ENCODE measurements at places on chromosomes 1 and 21. TPM values are rescaled to one million over a fixed set of nuclear protein-coding genes. Genes with fewer than 3 reads are reported as not detected.

DNA sequence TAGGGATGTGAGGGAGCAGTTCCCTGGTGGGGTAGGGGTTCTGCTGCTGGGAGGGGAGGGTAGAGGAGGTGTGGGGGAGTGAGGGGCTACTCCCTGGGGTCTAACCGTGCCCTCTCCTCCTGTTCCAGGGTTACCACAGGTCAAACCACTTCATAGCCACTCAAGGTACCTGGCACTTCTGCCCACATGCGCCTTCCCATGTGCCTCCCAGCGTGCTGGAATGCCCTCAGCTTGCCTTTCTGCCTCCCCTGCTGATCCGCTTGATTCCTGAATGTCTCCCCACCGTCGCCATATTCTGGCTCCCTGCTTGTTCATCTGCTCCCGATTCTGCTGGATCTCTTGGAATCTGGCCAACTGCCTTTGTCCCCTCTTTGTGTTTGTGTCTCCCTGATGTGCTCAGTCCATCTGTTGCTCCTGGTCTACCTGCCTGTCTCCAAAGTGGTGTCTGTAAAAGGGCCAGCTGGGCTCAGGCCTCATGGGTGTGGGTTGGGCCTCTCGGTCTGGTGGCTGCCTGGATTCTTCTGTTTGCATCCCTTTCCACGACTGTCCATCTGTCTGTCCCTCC, 74.4 kb downstream of the PTPRU start:
- DNase-seq: no peak

GRCh38 chr1:235951661-235952060, 85.0 kb upstream of the LYST start:
- DNase-seq: no peak

DNA sequence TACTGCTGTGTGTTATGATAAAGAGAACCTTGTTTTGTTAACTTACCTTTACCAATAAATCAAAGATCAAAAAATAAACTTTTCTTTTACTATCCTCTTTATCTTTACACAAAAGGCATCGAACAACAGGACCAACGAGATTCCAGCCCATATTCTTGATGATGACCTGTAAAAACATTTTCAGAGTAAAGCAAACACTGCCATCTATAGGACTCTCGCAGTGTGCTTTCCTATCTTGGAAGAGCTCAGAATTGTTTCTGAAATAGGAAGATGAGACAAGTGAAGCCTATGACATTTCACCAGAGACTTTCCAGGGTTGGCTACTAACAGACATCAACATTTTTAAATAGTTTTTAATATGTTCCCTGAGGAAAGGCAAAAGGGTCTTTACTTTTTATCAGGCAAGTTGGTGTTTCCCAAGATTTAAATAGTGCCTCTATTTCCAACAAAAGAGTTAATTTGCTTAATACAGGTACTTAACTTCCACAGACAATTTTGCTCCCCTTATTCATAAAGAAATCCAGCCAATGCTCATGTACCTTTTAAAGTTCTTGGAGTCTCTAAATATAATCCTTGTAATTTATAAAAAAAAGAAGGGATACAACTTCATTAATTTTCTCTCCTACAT, 7.3 kb downstream of the GLMN start:
- DNase-seq: peak; percentile 46

GRCh38 chr21:42652527-42653230, 742 bp upstream of the PDE9A start:
- DNase-seq: no peak

- no peak for DNase-seq
Measured at GRCh38 chr1:70820396-70820795, 227.2 kb downstream of the PTGER3 start.

GRCh38 chr1:87200875-87201638, 127.6 kb upstream of the LMO4 start:
- peak; percentile 70 for DNase-seq

DNA sequence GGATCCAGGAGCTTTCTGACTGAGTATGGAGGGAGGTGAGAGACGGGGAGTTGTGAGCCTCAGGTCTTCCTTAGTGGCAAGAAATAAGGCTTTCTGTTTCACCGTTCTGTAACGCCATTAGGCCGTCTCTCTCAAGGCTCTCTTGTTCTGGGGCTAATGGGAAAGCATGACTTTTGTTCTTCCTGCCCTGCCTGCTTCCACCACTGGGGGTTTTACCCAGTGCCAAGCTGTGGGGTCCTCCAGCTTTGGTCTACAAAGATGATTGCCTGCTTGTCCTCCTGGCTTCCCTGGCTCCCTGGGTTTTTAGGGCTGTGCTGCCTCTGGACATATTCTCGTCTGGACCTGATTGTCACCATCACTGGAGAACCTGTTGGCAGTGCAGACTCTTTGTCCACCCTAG, 74.8 kb upstream of the TINAGL1 start:
- DNase-seq: no peak

DNA sequence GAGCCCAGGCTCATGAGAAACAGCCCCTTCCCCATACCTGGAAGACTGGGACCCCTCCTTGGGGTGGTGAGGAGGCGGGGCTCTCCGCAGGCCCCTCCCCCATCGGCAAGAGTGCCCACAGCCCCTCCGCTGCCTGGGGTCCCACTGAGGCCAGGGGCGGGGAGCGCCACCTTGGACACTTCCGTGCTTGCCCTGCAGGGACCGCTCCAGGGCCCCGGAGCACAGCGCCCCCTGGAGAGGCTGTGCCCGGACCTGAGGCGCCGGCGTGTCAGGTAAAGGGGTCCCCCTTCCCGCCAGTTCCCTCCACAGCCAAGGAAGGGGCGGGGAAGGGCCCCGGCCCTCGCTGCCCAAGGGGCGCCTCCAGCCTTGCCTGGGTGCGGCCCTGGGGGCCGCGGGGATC, 21.5 kb downstream of the INAVA start:
- no peak for DNase-seq

- no peak for DNase-seq
Measured at GRCh38 chr1:19472174-19472573, 13.2 kb downstream of the CAPZB start.

- peak; percentile 51 for DNase-seq
Measured at GRCh38 chr1:171286032-171286705, 27.8 kb upstream of the FMO4 start.

- DNase-seq: no peak
Measured at GRCh38 chr1:237042526-237042891, 525 bp downstream of the RYR2 start.

DNA sequence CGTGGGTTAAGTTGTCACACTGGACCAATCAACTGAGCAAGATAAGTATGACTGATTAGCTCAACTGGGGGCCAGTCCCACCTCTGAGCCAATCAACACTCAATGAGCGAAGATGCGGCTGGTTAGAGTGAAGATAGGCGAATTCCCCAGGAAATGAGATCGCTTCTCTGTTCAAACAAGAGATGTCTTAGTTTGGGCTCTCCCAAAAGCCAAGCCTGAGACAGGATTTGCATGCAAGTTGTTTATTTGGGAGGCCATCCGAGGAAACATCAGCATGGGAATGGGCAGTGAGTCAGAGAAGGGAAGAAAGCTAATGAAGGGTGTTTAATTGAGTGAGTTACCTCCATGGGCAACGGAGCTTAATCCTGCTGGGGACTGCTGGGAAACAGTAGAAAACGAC, 4.9 kb upstream of the GJB5 start:
- no peak for DNase-seq

DNA sequence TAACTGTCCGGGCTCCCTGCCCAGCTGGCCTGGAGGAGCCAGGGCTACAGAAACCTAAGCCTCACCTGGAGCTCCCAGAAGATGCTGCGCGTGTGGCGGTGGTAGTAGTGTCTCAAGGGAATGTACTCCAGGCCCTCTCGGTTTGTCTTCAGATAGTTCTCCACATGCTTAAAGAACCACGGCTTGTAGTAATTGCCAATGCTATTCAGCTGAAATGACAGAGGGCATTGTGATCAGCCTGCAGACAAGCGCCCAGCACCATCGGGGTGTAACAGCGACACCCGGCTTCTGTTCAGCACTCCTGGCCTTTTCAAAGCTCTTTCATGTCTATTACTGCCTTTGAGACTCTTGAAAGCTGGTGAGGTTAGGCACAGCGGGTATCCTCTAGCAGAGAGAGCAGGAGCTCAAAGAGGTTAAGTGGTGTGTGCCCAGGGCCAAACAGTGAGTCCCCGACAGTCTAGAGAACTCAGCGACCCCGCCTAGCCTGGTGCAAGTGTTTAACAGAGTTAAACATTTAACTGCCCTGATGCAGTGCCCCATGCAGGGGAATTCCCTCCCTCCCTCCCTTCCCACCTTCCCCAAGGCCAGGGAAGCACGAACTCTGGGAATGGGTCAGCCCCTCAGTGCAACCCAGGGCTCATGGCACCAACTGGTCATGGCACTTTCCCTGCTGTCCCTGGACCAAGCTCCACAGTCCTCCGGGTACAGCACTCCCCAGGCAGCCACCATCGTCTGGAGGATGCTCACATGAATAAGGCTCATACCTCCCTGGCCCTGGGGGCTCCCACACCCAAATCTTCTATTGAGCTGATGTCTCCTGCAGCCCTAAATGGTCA, 21.5 kb downstream of the DHCR24 start:
- no peak for DNase-seq

GRCh38 chr1:104699433-104699832, 949.7 kb downstream of the AMY1C start:
- DNase-seq: no peak

GRCh38 chr1:185014941-185015340, 30.4 kb upstream of the RNF2 start:
- DNase-seq: no peak

- DNase-seq: no peak
Measured at GRCh38 chr1:212074313-212074712, 38.8 kb downstream of the DTL start.

DNA sequence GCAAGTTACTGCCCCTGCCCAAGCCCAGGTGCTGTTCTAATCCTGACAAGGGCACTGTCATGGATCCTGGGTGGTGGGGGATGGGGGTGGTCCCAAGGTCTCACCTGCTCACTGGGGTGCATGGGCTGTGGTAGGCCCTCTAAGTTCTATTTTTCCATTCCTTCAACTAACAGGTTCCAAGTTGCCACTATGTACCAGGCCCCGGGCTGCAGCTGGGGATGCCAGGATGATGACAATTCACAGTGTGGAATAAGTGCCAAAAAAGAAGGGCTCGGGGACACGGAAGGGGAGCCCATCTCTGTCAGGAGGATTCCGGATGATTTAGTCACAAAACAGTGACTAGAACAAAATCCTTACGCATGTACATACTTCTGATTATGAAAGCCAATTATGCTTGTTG, 76.0 kb downstream of the STUM start:
- DNase-seq: peak; percentile 95

DNA sequence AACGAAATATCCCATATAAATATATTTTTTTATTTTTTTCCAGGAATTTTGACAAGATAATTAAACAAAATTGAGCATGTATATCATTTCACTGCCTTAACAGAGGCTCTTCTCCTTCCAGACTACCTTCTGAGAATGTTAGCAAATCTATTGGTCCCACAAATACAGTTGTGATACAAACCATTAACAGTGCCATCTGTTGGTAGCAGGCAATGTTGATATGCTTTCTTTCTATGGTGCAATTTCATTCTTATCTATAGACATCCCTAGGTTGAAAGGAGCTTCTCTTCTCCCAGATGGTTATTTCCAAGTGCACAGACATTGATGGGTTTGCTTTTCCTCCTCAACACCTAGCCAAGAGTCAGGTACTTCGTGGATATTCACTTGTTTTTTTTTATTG, 303.6 kb downstream of the USH2A start:
- DNase-seq: peak; percentile 33

DNA sequence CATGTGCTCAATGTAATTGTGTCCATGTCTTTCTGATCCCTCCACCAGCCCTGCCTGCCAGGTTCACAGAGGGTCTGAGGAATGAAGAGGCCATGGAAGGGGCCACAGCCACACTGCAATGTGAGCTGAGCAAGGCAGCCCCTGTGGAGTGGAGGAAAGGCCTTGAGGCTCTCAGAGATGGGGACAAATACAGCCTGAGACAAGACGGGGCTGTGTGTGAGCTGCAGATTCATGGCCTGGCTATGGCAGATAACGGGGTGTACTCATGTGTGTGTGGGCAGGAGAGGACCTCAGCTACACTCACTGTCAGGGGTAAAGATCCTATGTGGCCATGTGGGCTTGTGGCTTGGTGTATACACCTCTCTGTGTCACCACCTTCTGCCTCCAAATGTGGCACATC, 91.4 kb downstream of the OBSCN start:
- DNase-seq: no peak

DNA sequence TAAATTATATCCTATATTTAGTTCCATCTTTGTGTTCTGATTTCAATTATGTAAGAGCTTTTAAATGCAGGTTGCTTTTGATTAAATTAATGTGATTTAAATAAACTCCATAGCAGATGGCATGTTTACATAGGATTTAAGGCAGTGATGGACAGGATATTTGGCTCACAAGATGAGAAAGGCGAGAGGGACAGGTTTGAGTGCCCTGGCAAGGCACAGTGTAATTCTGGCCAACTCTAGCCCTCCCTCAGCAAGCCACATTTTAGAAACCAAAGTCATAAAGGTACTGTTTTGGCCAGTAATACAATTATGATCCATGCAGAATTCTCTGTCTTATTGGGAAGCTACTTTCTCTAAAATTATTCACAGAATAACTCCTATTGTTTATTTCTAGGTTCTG, 50.6 kb upstream of the C1orf146 start:
- DNase-seq: no peak

The LCE3E gene
- total RNA-seq: 2.0 TPM

The TDRD10 gene
- not detected for total RNA-seq

The OR10J1 gene
- total RNA-seq: not detected

The TBX19 gene
- 0.32 TPM for total RNA-seq

The CCDC185 gene
- total RNA-seq: not detected

The SDC3 gene
- 25.4 TPM for total RNA-seq

The GSTM1 gene
- total RNA-seq: 19.5 TPM

The TNFRSF4 gene
- total RNA-seq: not detected

The GPR25 gene
- total RNA-seq: not detected

The BTBD8 gene
- total RNA-seq: 1.4 TPM

The NR0B2 gene
- not detected for total RNA-seq
